SW480 (cell line): ENCODE measurements at places on chromosomes 4 and X.

DNA sequence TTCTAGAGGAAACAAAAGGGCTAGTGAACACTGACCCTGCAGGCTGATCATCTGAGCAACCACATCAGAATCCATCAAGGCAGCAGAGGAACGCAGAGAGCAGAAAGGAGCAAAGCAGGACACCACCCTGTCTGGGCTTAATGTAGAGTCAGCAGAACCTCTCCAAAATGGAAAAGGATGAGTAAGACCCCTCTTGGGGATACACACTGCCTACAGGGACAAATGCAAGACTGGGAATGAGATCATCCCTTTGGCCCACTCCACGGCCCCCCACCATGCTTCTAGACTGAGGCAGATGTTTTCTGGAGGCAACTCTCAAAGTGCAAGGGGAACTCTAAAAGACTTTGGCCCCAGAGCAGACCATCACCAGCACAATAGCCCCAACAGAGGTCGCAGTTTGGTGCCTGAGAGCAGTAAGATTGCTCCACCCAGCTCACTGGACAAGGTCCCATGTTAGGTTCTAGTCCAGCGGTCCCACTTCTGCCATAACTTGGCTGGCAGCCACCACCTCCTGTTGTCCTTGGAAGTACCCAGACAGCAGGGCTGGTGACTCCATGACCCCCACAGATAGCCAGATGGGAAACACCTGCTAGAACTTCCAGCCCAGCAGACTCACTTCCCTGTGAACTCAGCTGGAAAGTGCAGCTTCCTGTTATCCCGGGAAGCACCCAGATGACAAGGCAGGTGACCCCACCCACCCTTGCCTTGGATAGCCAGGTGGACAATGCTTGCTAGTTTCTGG, 372.7 kb downstream of the INPP4B start:
- peak; percentile 10 for DNase-seq

- DNase-seq = no peak
Observed at GRCh38 chrX:109812236-109812635, 79.2 kb upstream of the ACSL4 start.

DNA sequence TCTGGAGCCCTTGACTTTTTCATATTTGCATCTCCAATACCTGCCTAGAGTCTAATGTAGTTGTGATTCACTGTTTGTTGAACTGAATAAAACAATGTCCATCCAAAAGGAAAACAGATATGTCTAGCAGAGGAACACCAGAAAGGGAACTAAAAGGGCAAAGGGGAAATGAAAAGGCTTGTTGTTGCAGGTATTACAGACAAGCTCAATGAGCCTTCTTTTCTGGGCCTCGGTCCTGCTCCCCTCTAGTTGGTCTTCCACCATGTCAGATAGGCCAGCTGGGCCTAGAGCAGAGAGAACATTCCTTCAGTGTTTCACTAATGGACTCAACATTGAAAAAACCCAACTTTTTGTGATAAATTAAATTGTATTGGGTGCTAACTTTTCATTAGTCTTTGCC, 55.4 kb downstream of the ZFX start:
- no peak for DNase-seq

DNA sequence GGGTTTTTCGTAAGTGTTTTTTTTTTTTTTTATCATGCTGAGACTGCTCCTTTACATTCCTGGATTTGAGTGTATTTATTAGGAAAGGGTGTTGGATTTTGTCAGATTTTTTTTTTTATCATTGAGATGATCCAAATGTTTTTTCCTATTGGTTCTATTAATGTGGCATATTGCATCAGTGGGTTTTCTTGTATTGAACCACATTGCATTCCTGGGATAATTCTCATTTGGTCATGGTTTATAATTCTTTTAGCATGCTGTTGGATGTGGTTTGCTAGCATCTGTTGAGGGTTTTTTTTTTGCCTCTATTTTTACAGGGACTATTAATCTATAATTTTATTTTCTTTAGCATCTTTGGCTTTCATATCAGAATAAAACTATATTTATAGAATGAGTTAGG, 28.8 kb downstream of the COL4A5 start:
- DNase-seq = no peak

GRCh38 chr4:83258461-83258860, 26.1 kb downstream of the COQ2 start:
- no peak for DNase-seq

GRCh38 chrX:107718156-107718621, 57.4 kb downstream of the TSC22D3 start:
- DNase-seq = peak; percentile 82

DNA sequence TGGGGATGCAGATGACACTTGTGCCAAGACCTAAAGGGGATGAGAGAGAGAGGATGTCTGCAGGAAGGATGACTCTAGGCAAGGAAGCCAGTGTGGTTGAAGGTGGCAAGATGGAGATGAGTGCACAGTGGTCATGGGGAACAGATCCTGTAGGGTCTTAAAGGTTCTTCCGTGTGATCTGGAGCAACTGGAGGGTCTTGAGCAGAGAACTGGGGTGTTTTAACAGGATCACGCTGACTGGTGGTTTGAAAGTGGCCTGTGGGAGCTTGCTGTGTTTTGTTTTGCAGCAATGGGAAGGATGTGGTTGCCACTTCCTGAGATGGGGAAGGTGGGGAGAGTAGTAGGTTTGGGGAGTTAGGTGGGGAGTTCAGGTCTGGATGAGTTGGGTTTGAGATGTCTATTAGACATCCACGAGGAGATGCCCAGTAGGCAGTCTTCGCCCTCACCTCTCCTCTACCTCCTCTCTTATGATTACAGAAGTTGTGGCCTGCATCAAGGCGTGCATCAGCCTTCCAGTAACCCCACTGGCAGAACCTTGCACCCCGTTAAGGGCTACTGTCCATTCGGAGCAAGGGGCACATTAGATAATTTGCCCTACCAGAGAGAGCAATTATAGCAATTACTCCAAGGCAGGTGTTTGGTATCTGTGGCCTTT, 1.4 kb upstream of the STBD1 start:
- no peak for DNase-seq
